ENCODE measurements at places on chromosomes 7 and 10.

DNA sequence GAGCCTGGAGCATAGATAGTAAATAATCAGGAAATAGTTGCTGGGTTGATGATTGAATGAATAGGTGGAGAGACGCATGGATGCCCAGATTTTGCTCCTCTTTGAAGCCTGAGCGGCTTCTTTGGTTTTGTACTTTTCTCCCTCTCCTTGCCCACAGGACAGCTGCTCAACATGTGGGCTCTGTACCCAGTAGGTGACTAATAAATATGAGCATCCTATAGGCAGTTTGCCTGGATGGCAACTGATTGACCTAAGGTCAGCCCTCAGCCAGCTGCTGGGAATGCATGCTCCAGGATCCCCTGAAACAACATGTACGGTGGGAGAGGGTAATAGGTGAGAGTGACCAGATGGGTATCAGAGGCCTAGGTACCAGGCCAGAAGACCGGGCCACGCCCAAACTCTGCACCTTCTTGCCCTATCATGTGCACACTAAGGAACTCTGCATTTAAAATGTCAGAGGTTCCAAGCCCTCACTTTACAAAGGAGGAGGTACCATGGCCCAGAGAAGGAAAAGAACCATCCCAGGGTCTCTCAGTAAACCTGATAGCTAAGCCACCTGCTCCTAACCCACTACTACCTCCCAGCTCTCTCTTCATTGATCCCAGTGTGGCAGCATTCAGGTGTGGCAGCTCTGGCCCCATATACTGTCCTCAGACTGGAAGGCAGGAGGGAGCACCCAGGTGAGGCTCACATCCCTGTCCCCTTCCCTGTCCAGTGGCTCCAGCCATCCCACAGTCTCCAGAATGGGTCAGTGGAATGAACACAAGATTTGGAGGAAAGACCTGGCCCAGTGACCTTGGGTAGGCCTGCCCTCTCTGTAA is 2.7 kb upstream of the ZCCHC24 start:
- no peak for DNase-seq

DNA sequence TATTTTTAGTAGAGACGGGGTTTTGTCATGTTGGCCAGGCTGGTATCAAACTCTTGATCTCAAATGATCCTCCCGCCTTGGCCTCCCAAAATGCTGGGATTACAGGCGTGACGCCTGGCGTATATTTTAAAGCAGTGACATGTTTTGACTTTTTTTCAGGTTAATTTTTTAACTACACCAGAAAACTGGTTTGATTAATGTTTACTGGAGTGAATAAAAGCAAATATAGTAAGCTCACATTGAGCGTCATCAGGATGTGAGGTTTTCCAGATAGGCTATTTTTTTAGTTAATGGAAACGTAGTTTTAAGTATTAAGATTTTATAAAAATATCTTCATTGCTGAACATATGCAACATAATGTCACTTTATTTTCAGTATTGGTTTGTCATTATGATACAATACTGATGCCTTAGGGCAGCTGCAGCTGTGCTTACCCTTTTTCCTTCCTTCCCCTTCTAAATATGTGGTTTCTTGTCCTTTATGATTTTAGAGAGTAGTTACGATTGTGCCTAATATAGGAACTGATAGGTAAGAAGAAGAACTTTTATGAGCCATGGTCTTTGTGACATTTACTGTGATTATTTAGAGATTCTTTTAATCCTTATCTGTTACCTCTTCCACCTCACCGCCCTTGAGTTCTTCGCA is 37.3 kb downstream of the TMEM60 start:
- no peak for DNase-seq

GRCh38 chr7:38825721-38826440 is 83.1 kb downstream of the VPS41 start:
- no peak for DNase-seq

DNA sequence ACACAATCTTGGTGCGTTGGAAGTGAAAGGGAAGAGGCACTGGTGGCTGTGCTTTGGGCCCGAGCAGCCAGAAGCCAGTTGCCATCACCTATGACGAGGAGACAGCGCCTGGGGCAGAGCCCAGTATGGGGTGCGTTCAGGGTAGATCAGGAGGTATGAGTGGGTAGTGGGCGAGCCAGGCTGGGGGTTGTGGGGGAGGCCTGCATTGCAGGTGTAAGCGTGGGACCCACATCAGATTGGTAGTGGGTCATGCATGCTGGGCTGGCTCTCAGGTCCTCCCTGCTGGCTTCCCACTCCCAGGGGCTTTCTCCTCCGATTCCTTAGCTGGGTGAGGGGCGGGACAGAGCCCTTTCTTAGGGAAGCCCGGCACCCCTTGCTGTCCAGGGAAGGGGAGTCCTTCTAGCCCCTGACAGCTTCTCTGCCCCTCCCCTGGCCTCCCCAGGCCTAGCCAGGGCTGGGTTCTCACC is 445 bp upstream of the PVRIG start:
- no peak for DNase-seq

GRCh38 chr7:34928560-34928959 is 108.7 kb downstream of the DPY19L1 start:
- DNase-seq: no peak

DNA sequence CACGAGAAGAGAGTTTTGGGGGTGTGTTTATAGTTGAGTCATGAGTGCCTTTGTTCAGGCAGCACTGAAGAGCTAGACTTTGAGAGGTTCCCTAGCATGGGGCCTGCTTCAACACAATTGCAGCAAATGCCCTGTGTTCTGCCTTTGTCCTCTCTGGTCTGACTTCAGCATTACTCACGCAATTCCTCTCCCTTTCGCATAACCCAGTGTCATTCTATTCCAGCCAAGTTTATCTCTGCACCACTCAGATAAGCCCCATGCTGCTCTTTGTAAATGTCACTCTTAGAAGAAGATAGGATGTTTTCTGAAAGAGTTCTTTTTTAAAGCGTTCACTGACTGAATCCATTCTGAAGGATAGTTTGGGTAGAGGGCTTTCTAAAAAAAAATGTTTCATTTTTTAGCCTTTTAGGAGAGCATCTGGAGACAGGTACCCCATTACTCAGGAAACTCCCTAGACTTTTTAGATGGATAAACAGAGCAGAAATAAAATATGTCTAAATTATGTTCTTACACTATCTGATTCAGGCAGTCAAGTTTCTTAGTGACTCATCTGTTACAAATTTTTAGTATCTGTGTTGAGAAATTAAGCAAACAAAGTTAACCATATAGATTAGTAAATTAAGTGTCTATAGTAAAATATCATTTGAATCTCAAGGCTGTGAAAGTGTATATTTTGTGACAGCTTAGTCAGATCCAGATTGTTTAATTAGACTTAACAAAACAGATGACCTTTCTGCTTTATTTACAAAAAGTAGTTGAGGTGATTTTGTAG is 318.5 kb downstream of the GPR158 start:
- no peak for DNase-seq

- DNase-seq: no peak
Observed at GRCh38 chr7:96415293-96415940, 93.5 kb upstream of the SLC25A13 start.

GRCh38 chr10:62170732-62171131 is 97.9 kb downstream of the RTKN2 start:
- DNase-seq: no peak

- DNase-seq: no peak
Observed at GRCh38 chr7:123460616-123461015, 73.8 kb downstream of the IQUB start.

DNA sequence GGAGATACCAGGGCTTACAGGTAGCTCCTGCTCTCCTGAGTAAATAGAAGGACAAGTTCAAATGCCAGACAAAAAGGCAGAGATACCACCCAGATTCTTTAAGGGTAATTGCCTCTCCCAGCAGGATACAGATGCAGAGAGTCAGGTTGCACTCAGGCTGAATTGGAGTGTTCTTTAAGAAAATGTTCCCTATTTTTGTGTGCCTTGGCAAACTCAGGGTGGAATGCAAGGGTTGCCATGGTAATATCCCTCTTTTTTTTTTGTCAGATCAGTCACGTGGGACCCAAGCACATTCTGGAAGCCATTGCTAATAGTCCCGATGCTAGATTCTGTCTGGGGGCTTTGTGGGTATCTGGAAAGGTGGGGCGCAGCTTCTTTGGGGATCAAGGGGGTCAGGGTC is 628.0 kb downstream of the CALN1 start:
- no peak for DNase-seq

DNA sequence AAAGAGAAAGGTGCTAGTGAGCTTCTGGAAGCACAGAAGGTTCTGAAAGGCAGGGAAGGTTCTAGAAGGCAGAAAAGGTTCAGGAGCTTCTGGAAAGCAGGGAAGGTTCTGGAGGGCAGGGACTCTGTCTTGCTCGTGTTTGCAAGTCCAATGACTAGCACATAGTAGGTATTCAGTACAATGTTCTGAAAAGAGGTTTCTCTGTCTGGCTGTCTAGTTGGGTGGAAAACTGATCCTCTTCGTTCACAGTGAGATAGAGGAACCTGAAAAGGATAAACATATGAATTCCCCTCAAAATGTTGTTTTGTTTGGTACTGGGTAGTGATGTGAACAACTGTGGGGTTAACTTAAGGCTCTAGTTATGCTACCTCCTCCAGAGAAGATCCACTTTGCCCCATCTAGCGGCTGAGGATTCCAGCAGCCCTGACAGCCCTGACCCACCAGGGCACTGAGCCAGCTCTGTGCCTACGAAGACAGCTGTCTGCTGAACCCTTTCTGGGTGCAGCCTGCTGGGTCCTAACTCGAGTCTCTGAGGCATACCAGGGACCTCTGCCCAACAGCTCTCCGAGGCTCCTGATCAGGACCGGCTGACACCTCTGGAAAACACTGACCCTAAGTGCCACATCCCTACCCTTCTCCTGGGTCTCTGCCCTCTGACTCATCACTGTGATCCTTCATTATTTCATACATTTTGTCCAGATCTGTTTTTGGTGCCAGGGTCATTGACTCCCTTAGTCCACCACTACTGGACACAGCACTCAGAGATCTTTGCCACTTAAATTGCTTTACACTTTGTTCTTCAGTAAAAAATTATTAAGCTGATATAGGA is 15.4 kb downstream of the PTPRN2 start:
- no peak for DNase-seq

DNA sequence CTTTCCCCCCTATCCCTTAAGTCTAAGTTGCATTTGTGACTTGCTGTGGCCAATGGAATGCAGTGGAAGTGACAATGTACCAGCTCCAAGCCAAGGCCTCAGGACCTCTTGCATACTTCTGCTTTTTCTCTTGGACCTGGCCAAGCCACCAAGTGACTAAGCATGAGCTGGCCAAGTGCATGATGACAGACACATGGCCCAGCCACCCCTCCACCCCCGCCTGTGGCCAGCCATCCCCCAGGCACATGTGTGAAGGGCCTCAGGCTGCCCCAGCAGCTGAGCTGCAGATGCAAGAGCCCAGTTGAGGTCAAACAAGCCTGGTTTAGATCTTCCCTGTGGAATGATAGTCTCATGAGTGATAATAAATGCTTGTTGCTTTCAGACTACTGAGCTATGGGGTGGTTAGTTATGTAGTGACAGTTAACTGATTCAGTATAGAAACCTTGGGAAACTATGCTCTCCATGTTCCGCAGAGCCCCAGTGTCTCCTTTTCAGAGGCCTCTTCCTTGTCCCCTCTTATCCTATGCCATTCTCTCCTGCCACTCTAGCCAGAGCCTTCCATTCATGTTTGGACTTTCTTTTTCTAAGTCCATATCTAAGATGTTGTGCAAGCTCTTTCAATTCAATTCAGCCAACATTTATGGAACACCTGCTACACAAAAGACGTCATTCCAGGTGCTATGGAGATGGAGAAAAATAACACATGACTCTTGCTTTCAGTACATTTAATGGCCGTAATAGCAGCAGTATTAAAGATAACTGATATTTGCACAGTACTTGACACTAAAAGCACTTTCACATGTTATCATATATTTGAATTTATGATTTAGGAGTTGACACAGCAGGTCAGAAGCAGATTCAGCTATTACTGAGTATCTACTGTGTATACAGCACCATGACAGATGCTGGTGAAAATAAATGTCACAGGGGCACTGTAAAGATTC is 55.5 kb upstream of the LOXL4 start:
- DNase-seq: no peak

DNA sequence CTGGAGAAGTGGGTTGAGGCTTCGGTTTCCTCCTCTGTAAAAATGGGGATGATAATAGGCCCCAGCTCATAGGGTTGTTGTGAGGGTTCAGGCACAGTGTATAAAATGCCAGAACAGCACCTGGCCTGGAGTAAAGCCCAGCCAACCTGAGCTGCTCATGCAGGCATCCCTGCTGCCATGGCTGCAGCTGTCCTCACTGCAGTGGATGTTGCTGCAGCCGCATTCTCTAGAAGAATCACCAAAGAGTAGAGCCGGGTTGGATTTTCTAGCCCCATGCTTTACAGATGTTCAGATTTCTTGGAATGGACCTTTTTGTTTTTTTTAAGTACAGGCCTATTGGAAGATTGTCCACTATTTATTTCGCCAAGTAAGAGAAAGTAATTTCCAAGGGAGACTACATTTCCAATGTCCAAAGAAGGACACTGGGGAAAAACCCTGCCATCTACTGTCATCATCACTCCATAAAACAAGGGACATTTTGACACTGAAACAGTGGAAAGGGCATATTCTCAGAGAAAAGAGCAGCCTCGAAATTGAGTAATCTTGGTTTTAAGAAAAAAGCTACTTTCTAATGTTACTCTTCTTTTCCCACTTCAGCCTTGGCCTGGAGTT is 147.5 kb upstream of the TCF7L2 start:
- DNase-seq: no peak

DNA sequence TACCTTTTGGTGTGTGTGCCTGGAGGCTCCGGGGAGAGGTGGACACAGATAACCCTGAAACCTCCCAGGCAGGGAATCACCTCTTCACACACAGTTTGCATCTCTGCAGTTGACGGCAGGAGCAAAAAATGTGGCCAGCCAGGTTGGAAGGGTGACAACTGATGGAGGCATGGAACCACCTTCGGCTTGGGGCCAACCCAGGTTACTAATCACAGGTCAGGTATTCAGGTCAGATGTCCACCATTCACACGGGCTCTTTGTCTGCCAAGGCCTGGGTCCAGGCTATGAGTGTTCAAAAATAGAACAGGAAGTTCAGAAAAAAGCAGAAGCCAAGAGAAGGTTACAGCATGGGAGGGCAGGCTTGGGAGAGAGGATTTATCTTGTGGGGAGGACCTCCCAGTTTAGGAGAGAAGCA is 137.2 kb upstream of the EFCAB10 start:
- DNase-seq: no peak

DNA sequence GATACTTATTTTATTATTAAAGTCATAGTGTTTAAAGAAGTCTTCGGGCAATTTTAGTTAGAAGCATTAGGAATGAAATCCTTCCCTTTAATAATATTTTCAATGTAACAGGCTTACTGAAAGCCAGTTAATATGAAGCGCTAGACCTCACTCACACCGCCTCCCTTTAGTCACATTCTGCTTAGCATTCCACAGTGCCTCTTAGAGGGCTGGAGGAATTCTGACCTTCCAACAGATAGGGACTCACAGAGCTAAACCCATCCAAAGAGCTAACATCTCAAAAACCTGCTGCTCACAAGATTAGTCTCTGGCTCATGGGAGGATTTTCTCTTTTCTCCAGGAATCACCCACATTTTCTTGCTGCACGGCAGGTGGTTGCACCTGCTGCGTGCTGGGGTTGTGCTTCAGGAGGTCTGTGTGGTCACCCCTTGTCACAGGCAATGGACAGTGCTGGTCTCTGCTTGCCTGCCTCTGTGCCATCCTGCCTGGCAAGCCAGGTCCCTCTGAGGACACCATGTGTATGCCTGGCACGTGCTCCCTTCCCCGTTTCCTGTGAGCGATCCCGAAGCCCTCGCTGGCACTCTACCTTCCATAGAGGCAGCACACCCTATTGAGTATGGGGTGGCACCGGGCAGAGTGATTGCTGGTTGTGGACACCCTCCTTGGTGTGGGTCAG is 91.8 kb downstream of the KLF6 start:
- DNase-seq: no peak

Measured in activated gamma-delta T cell (primary cell).